A172 (cell line): ENCODE measurements at places on chromosomes 2 and 18. TPM values are rescaled to one million over a fixed set of nuclear protein-coding genes. Genes with fewer than 3 reads are reported as not detected.

LBX2 gene
- 0.45 TPM in 1 of 2 replicates, not detected in the other for total RNA-seq

FBXO41 gene
- 2.4 and 2.9 TPM in 2 replicates for total RNA-seq

DIS3L2 gene
- total RNA-seq: 16.9 and 19.2 TPM in 2 replicates

CD8B gene
- not detected in 2 replicates for total RNA-seq

DYSF gene
- total RNA-seq: 10.6 and 13.6 TPM in 2 replicates

ASTL gene
- total RNA-seq: not detected in 2 replicates

CDCA7 gene
- total RNA-seq: 7.5 and 11.4 TPM in 2 replicates

TXNL4A gene
- 67.4 and 86.6 TPM in 2 replicates for total RNA-seq

SLC40A1 gene
- total RNA-seq: 1.2 and 1.4 TPM in 2 replicates

TGOLN2 gene
- total RNA-seq: 114 and 120 TPM in 2 replicates

MC5R gene
- 6.7 and 7.5 TPM in 2 replicates for total RNA-seq

POTEC gene
- total RNA-seq: 0.53 and 0.98 TPM in 2 replicates

INHA gene
- total RNA-seq: 0.86 TPM in 1 of 2 replicates, not detected in the other

SPHKAP gene
- not detected in 2 replicates for total RNA-seq

RAX gene
- not detected in 2 replicates for total RNA-seq

FAM237A gene
- total RNA-seq: not detected in 2 replicates

NEDD4L gene
- 8.1 and 16.8 TPM in 2 replicates for total RNA-seq

SDC1 gene
- total RNA-seq: 241 and 257 TPM in 2 replicates

CTNNA2 gene
- 0.31 and 0.41 TPM in 2 replicates for total RNA-seq

CCDC178 gene
- not detected in 2 replicates for total RNA-seq

ZC3H8 gene
- total RNA-seq: 9.0 and 10.5 TPM in 2 replicates

MPP4 gene
- 6.8 and 8.0 TPM in 2 replicates for total RNA-seq

IL36A gene
- total RNA-seq: not detected in 2 replicates

RFX8 gene
- total RNA-seq: not detected in 2 replicates

RAB6C gene
- total RNA-seq: not detected in 2 replicates

UGT1A7 gene
- total RNA-seq: not detected in 2 replicates

ITGA4 gene
- 17.8 and 23.5 TPM in 2 replicates for total RNA-seq

PDCD1 gene
- 0.10 TPM in 1 of 2 replicates, not detected in the other for total RNA-seq

LYPD6B gene
- 0.38 TPM in 1 of 2 replicates, not detected in the other for total RNA-seq

MLPH gene
- 12.9 and 17.7 TPM in 2 replicates for total RNA-seq

TRAPPC8 gene
- total RNA-seq: 39.6 and 48.1 TPM in 2 replicates

ABHD1 gene
- total RNA-seq: 2.2 TPM in 1 of 2 replicates, not detected in the other

HTR2B gene
- 0.07 TPM in 1 of 2 replicates, not detected in the other for total RNA-seq

BABAM2 gene
- 36.0 and 36.5 TPM in 2 replicates for total RNA-seq
